Chondrocyte (in vitro differentiated cells): ENCODE measurements at places on chromosomes 12 and 14.

GRCh38 chr14:30214461-30215090 is 286.9 kb upstream of the PRKD1 start:
- DNase-seq = no peak

DNA sequence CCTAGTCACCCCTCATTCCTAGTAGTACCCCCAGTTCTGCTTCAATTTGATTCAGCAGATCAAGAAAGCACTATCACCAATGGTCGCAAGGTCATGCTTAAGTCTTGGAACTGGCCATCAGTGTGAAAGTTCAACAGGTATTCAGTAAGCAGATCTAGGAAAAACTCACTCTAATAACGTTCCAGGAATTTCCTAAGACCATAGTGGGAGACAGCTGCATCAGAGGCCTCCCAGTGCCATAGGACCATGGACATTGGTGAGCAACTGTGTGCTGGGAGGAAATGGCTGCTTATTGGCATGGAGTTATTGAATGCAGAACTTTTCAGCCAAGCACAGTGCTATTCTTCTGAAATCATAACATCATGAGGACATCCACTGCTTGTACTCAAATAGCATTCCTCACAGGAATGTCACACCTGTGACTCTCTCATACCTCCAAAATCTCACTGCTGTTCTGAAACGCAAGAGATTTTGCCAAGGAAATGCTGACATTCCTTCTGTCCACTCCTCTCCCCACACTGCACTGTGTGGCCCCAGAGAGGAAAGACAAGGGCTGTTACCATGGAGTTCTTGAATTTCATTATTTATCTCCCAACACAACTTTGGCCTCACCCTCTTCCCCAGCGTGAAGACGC is 30.9 kb upstream of the MDM2 start:
- DNase-seq = no peak

DNA sequence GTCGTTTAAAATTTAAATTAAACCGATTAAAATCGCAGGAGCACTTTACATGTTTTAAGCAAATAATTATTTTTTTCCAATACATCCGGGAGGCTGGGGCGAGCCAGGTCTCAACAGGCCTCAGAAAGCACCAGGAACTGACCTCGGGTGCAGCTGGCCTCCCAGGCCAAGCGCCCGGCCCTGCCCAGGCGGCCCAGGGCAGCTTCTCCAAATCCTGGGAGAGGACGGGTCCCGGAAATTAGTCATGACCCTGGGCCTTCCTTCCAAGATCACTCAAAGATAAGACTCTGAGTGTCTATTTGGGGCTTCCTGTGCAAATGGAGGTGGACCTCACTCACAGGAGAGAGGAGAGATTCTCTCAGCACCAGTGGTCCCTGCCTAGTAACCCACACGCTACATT is 177.1 kb downstream of the BCL11B start:
- no peak for DNase-seq

DNA sequence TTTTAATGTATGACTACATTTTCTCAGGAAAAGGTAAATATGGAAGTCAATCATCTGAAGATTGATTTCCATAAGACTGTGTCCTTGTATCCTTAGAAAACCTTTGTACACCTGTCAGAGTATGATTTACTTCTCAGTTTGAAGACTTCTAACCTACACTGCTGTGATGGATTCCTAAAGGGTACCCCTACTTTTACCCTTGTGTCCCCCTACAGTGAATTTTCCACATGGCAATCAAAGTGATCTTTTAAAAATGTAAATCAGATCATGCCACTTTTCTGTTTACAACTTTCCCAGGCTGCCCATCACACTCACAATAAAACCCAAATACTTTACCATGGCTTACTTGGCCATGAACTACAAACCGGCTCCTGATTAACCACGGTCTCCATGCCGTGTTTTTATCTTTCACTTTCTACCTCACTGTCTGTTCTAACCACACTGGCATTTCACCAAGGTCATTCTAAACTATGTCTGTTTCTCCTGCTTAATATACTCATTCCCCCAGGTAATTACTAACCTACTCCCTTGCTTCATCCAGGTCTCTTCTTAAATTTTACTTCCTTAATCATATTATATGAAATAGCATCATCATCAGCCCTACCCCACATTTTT is 8.1 kb downstream of the DNAI7 start:
- no peak for DNase-seq

- DNase-seq = no peak
Measured at GRCh38 chr12:52448228-52448627, 3.7 kb downstream of the KRT6B start.
